SW 1271 (cell line): ENCODE measurements at places on chromosomes 16 and 17.

DNA sequence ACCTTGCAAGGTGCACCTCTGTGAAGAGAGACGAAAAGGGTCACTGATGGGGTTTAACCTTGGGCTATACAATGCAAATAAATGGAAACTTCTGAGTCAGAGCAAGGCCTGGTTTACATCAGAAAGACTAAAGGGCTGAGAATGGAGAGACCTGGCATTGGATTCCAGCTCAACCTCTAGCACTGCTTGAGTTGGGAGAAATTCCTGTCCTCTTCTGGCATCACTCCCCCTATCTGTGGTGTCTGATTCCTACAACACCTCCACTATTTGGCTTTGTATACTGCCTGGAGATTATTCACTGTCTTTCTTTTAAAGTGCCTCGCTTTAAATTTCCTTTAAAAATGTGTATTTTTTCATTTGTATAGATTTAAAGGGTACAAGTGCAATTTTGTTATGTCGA, 68.8 kb downstream of the GPR139 start:
- DNase-seq: no peak

DNA sequence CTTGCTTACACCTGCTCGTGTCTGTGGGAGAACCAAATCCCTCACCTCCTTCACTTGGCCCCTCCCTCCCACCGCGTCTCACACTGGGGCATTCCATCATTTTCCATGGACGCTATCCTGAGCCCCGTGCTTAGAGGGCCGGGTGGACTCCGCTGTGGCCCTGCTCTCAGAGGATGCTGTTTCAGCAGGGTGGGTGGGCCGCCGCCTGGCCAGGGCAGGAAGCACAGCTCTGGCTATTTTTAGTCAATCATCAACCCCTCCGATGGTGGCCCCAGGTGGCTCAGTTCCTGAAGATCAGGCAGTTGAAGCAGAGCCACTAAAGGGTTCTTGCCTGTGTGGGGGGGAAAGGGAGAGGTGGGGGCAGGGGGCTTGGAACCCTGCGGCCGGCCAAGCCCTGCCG, 230.3 kb downstream of the ENGASE start:
- DNase-seq: no peak

DNA sequence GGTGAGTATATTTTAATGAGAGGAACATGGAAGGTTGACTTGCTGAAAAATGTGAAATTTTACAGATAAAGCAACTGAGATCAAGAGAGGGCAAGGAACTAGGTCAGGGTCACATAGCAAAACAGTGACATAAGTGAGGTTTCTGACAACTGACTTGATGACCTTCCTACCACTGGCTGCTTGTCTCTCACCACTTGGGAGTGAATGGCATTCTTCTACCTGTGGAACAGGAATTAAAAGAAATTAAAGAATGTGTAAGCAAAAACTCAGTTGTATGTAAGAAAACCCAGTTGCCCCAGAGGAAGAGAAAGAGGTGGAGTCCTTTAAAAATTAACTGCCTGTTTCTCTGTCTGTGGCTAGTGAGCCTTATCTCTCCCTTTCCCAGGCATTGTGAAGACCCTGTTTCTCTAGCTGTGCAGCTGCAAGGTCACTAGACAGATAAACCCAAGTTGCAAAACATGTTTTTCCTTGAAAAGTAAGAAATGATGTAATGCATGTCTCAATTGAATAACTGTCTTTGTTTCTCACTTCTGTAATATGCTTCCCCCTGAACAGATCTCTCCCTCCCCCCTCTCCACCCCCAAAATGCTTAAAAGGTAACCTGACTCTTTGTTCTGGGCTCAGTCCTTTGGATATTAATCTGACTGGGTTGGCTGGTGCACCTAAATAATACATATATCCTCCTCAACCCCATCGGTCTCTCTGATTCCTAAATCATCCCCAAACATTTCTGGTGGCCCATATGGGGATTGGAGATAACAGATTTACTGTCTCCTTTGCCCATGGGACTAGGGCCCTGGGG, 23.4 kb downstream of the ACSM1 start:
- no peak for DNase-seq

DNA sequence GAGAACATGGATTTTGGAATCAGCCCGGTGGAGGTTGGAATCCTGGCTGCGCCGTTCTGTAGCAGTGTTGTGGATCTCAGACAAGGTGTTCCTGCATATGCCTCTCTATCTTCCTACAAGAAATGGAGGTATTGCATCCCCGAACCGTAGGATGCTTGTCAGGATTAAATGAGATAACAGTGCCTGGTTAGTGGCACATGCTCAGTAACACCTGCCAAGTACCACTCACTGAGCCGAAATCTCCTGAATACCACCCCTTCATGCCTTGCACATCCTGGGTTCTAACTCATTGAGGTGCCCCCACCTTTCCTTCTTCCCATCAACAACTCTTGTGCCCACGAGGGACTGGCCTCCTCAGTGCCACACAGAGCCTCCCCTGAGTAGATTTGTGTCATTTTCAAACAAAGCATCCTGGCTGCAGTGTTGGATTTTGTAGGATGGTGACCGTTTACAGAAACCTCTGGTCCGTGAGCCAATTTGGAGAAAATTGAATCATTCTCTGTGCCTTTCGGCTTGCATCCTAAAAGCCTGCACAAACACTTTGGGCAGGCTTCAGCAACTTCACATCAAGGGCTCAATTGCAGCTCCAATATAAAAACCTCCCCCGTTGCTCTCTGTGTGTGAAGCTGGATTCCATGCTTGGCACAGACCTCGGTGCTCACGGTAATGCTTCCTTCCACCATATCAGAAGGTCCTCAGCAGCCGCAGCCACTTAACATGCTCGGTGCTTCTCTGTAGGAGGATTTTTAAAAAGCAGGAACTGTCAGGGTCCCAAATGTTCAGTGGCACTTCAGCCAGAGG, 84.2 kb downstream of the WWOX start:
- no peak for DNase-seq

DNA sequence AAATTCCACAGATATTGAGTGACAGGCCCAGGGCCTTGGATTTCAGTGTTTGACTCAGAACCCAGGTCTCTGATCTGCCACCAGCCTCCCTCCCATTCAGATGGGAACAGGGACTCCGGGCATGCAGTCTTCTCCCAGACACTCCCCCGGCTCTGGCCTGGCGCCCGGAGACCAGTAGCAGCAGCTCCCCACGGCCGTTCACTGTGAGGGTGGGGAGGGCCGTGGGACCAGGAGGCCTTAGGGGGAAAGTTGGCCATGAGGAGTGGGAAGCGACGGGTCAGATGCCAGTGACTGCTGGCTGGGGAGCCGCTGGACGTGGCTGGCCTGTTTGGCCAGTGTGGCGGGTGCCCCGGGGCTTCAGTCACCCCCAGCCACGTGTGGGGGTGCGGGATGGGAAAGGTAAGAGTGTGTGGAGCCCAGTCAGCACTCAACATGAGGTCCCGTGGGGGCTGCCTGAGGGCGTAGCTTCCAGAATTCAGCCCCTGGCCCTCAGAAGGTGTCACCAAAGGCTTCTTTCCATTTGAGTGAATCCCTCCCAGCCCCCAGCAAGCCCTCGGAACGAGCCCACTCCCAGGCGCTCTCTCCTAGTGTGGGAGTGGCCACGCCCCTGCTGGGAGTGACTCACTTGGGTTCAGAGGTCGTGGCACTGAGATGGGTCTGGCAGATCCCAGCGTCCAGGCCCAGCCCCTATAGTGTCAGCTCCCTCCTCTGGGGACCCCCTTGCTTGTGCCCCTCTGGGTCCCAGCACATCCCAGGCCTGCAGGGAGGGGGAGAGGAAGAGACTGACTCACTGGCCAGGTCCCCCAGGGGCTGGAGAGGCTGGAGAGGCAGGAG, 309.4 kb downstream of the SEC14L1 start:
- DNase-seq: no peak

DNA sequence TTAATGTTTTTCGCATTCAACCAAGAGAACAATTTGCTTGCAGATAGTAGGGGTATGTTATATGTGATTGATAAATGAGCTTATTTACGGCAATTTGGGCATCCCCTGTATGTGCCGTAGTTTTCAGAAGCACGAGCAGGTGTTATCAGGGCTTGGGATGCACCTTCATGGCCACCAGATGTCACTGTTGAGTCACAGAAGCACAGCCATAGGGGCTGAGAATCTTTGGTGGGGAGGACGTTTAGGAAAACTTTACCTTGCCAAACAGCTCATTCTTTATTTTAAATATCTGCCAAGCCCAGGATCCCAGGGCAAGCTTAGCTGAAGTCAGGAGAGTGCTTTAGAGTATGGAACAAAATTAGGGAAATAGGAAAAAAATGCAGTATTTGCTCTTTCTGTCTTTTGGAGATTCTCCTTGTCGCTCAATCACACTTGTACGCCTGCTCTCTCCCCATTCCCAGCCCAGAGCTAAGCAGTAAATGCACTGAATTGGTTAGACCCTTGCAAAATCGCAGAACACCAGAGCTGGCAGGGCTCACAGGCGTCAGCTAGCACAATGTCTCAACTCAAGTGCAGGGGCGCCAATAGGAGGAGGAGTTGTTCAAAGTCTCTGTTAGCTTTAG, 93.6 kb upstream of the MPHOSPH6 start:
- no peak for DNase-seq

- no peak for DNase-seq
Observed at GRCh38 chr16:54313789-54314188, 27.2 kb upstream of the IRX3 start.
